Glomerular endothelial cell (primary cell): ENCODE measurements at places on chromosomes 7 and 10. TPM values are rescaled to one million over a fixed set of nuclear protein-coding genes. Genes with fewer than 3 reads are reported as not detected.

The CYP2C18 gene
- not detected in 2 replicates for total RNA-seq

The PRDX3 gene
- 104 and 148 TPM in 2 replicates for total RNA-seq

The KCND2 gene
- 1.3 and 2.1 TPM in 2 replicates for total RNA-seq

The GATA3 gene
- total RNA-seq = 1.7 and 2.5 TPM in 2 replicates

The DHTKD1 gene
- total RNA-seq = 12.0 and 28.5 TPM in 2 replicates

The TAS2R5 gene
- 0.34 and 1.1 TPM in 2 replicates for total RNA-seq

The LAMB1 gene
- 458 and 732 TPM in 2 replicates for total RNA-seq

The TEX36 gene
- not detected in 2 replicates for total RNA-seq

GRCh38 chr7:133911724-133912123 is 215.4 kb upstream of the LRGUK start:
- no peak for DNase-seq

DNA sequence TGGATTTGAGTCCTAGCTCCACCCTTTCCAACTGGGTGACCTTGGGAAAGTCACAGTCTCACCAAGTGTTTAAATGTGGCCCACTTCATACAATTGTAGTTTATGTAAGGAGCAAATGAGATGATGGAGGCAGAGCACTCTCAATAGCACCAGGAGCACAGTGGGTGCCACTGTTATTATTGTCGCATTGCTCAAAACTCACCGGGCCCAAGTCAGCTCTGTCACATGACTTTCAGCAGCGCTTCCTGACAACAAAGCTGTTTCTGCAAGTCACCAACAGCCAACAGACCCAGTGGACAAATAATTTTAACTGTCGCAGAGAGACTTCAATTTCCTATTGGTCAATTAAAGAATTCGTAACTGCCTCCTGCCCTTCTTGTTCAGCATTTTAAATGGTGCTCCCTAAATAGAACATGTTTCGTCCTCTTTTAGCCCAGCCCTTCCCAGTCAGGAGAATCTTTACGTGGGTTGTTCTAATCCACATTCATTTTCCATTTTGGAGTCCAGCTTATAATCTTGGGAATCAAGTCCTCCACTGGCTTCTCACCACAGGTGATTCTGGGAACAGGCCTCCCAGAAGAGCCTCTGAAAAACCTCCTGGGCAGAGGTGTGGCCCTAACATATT is 415.6 kb upstream of the NPVF start:
- DNase-seq = no peak

- no peak for DNase-seq
Measured at GRCh38 chr7:17584822-17585221, 286.4 kb downstream of the AHR start.

DNA sequence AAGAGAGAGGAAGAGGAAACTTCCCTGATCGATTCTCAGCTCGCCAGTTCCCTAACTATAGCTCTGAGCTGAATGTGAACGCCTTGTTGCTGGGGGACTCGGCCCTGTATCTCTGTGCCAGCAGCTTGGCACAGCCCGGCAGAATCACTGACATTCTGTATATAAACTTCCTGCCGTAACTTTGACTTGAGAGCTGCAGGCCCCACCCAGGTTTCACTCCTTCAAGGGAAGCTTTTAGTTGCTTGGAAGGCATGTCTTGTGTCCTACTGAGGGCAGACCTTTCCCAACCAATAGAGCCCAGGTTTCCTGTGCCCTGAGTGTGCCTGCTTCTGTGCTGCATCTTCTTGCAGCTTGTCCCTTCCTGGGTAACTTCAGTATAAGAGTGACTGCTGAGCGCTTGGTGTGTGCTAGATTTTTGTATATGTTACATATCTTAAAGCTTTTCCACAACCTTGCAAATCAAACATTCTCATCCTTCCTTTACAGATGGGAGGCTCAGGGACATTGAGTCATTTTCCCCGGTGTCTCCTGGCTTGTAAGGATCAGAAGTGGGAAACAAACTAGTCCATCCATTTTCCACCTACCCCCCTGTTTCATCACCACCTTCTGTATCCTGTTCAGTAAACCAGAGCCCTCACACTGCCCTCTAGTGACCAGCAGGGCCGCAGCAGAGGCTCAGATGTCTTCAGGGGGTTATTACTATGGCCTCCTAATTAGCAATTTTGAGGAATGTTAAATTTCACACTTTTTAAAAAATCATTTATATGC is 225.2 kb upstream of the PRSS58 start:
- no peak for DNase-seq

- no peak for DNase-seq
Measured at GRCh38 chr10:26525586-26525985, 87.4 kb downstream of the APBB1IP start.

DNA sequence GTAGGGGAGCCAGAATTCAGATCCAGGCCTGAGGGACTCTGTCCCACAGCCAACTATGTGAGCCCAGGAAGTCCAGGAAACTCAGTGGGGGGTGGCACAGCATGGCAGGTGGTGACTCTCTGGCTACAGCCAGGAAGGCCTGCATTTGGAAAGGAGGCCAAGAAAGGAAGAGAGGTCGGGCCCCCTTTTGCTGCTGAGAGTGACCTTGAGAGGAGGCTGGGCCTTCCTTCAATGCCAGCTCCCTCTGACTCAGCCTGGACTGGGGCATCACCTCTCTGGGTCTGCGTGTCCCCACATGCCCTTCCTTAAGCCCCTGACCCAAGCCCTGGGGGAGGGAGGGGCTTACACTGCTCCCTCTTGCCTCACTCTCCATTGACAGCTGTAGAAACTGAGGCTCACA is 6.4 kb upstream of the MYL10 start:
- DNase-seq = no peak

GRCh38 chr7:131341690-131342089 is 14.0 kb downstream of the MKLN1 start:
- DNase-seq = no peak

DNA sequence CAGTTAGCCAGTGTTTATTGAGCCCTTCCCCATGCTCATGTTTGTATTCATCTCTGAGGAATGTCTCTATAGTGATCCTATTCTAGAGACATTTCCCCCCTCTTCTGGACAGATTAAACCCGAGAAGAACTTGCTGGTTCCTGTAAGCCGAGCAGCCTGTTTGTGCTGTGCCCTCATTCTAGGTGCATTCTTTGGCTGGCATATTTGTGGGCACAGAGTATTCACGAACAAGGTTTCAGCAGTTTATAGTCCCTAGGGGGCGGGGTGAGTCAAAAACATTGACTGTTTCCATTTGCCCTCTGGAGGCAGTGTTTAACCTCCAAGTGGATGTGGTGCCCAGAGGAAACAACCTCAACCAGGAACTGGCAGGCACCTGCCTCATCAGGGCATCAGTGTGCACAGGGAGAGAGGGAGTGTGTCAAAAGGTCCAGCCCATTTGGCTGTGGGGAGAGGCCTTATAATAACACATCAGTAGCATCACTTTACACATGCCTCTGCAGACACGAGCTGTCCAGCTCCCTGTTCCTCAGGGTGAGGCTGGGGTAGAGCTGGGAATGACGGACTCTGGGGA is 273.3 kb upstream of the LRGUK start:
- no peak for DNase-seq

DNA sequence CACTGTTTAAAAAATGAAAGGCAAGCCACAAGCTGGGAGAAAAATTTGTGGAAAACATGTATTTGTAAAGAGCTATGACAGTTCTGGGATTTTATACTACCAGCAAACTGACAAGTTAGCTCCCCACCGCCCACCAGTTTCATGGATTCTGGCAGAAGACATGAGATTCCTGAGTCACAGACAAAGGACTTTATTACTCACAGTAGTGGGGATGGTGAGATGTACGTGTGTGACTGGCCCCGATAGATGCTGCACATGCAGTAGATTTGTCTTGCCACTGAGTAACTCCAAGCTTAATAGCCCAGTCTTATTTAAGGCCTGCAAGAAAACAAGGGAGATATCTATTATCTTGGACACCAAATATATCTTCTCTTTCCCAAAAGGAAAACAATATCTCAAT is 281.7 kb downstream of the AHR start:
- no peak for DNase-seq

GRCh38 chr7:95373323-95373722 is 22.9 kb downstream of the PON3 start:
- DNase-seq = no peak

DNA sequence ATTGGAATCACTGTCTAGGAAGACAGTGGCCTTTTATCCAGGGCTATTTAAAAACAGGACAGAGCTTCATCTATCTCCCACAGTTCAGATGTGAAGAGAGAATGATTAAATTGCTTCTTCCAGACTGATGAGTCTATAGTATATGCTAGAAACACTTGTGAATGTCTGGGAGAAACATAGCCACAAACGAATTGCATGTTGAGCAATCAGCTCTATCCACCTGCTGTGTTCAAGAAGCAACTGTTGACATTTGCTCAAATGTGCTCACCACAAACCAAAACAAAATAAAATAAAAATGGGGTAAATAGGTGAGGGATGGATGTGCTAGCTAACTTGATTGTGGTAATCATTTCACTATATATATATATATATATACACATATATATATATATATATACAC is 195.1 kb downstream of the HECW1 start:
- no peak for DNase-seq

DNA sequence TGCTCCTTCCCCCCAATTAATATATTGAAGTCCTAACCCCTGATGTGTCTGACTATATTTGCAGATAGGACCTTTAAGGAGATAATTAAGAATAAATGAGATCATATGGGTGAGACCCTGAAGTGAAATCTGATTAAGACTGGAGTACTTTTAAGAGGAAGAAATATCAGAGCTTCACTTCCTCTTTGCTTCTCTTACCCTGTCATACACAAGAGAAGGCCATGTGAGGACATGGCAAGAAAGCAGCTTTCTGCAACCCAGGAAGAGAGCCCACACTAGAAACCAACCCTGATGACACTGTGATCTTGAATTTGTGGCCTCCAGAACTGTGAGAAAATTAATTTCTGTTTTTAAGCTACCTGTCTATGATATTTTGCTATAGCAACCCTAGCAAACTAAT is 44.2 kb downstream of the JMJD1C start:
- no peak for DNase-seq

GRCh38 chr10:113115556-113115955 is 165.5 kb downstream of the TCF7L2 start:
- no peak for DNase-seq

DNA sequence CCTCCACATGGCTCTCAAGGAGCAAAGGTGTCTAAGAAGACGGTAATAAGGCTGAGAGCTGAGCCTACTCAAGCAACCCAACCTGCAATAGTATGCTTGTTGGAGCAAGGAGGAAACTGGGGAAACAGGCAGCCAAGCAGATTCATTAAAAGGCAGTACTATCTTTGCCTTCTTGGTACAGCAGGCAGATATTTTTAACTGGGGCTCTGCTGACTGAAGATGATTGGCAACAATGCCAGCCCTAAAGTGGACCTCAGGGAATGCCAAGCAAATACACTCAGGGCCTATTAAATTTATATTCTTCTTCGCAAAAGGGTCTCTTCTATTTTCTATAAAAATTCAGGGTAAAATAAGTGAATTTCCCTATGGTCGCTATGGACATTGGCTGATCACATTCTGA is 109.4 kb upstream of the PCGF5 start:
- no peak for DNase-seq

- DNase-seq = no peak
Measured at GRCh38 chr7:114957444-114957843, 35.5 kb downstream of the MDFIC start.

DNA sequence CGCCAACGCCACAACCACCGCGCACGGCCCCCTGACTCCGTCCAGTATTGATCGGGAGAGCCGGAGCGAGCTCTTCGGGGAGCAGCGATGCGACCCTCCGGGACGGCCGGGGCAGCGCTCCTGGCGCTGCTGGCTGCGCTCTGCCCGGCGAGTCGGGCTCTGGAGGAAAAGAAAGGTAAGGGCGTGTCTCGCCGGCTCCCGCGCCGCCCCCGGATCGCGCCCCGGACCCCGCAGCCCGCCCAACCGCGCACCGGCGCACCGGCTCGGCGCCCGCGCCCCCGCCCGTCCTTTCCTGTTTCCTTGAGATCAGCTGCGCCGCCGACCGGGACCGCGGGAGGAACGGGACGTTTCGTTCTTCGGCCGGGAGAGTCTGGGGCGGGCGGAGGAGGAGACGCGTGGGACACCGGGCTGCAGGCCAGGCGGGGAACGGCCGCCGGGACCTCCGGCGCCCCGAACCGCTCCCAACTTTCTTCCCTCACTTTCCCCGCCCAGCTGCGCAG is 424 bp downstream of the EGFR start:
- no peak for DNase-seq

DNA sequence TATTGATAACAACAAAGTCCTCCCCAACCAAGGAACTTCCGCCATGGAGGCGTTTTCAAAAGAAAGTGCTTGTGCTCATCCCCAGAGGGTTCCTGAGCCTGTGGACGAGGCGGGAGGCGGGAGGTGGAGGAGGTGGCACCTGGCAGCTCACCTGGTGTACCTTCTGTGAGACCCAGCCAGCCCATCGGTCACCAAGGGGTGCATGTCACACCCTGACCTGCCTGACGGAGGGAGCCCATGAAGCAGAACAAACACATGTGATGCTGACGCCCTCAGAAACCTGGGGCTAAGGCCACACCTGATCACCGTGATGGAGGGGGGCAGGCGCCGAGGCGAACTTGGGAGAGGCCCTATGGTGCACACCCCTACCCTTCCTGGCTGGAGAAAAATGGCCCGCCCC is 458.8 kb downstream of the DNAJB6 start:
- DNase-seq = no peak

GRCh38 chr7:55432939-55433784 is 68.0 kb downstream of the LANCL2 start:
- no peak for DNase-seq

GRCh38 chr7:117249696-117250095 is 73.2 kb downstream of the WNT2 start:
- no peak for DNase-seq

DNA sequence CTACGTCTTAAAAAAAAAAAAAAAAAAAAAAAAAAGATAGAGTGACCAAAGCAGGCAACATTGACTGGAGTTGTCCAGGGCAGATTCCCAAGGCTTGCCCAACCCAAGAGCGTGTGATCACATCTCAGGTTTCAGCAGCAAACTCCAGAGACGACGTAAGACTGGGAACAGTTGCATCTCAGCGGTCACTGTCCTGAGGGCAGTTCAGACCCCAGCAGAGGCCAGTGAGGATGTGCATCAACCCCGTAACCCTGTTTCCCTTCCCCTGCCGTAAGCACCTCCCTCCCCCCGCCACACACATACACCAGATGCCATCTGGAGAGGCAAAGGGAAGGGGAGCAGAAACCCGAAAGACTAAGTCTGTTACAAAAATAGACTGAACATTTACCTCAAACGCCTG is 19.3 kb upstream of the TOMM7 start:
- no peak for DNase-seq

GRCh38 chr10:87838650-87839049 is 20.6 kb upstream of the ATAD1 start:
- DNase-seq = no peak

- no peak for DNase-seq
Measured at GRCh38 chr7:97133159-97133558, 15.7 kb downstream of the SDHAF3 start.
